ENCODE measurements at places on chromosomes 6 and 20.

- no peak for DNase-seq
Observed at GRCh38 chr6:155247618-155248007, 16.2 kb upstream of the CLDN20 start.

- DNase-seq: no peak
Observed at GRCh38 chr6:76441875-76442274, 369.4 kb upstream of the IMPG1 start.

GRCh38 chr20:58056921-58057686 is 171.3 kb downstream of the ANKRD60 start:
- DNase-seq: no peak

- no peak for DNase-seq
Observed at GRCh38 chr6:167351656-167352345, 26.9 kb downstream of the TTLL2 start.

GRCh38 chr20:16455324-16455723 is 117.9 kb downstream of the KIF16B start:
- DNase-seq: no peak

- no peak for DNase-seq
Observed at GRCh38 chr20:44759595-44759994, 13.9 kb downstream of the KCNK15 start.

GRCh38 chr20:62488470-62488869 is 12.7 kb upstream of the GATA5 start:
- no peak for DNase-seq
